ENCODE measurements at places on chromosomes 3 and 15. TPM values are rescaled to one million over a fixed set of nuclear protein-coding genes. Genes with fewer than 3 reads are reported as not detected.

The KBTBD12 gene
- not detected for total RNA-seq

The RAB6B gene
- 0.61 TPM for total RNA-seq

The SCN11A gene
- 0.07 TPM for total RNA-seq

The HRG gene
- total RNA-seq: not detected

The STRC gene
- 0.46 TPM for total RNA-seq

The KCNH8 gene
- total RNA-seq: not detected
